ENCODE measurements at places on chromosomes 7 and 10. TPM values are rescaled to one million over a fixed set of nuclear protein-coding genes. Genes with fewer than 3 reads are reported as not detected.

The SLC26A4 gene
- 0.26 TPM for polyA plus RNA-seq

- H3K36me3 ChIP-seq: no peaks in the 10 kb centered on the region
- no peaks in the 10 kb centered on the region for H3K27me3 ChIP-seq
- no peak overlapping the region for H3K4me3 ChIP-seq
- no peak overlapping the region for H3K27ac ChIP-seq
These were observed 303.6 kb upstream of the PITRM1 start for GRCh38 chr10:3476186-3476585.

The NAT16 gene
- not detected for polyA plus RNA-seq

- H3K36me3 ChIP-seq: no peaks in the 10 kb centered on the region
- H3K4me3 ChIP-seq: no peak overlapping the region
- no peaks in the 10 kb centered on the region for H3K27me3 ChIP-seq
These were observed 88.1 kb upstream of the RSU1 start for GRCh38 chr10:16905320-16905719.

The ST8SIA6 gene
- polyA plus RNA-seq: not detected

DNA sequence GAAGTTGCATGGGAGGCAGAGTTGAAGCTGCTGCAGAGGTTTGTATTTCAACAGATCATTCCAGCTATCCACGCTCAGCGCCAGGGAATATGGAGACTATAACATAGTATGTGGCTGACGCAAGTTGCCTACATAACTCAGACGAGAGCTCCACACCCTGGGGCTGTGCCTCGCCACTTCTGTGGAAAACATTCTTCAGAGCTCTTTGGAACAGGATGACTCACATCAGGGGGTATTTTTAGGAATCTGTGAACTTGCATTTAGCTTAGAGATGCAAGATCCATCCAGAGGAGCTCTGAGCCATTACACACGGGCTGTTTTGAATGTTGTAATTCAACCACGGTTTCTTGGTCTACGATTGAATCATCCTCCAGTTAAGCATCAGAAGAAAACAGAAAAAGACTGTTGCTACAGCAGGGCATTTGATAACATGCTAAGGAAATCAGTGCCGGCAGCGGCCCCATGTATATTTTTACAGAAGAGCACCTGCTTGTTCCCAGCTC, 481.5 kb upstream of the AKR1E2 start:
- H3K4me1 ChIP-seq: peaks cover 21% of the 10 kb centered on the region
- peak overlapping the region; percentile 97 for H3K27ac ChIP-seq
- no peaks in the 10 kb centered on the region for H3K36me3 ChIP-seq
- no peaks in the 10 kb centered on the region for H3K27me3 ChIP-seq

DNA sequence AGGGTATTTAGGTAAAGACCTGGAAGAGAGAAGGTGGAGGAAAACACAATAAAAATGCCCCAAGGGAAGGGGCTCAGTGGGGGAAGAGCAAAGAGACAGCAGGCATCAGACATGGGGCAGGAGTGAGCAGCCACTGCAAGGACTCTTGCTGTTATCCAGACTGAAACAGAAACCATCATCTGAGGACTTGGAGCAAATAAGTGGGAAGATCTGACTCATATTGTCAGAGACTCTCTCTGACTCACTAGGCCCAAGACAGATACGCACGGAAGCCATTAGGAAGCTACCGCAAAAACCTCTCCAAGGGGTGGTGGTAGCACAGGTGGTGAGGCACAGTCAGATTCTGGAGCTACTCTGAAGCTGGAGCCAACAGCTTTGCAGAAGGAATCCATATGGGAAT, 110.7 kb downstream of the RNF32 start:
- no peak overlapping the region for H3K27ac ChIP-seq
- DNase-seq: no peak
- no peaks in the 10 kb centered on the region for H3K27me3 ChIP-seq
- H3K4me3 ChIP-seq: no peak overlapping the region

- no peak overlapping the region for H3K27ac ChIP-seq
- no peaks in the 10 kb centered on the region for H3K36me3 ChIP-seq
- no peaks in the 10 kb centered on the region for H3K4me1 ChIP-seq
- DNase-seq: no peak
These were observed 465.8 kb downstream of the ARL4A start for GRCh38 chr7:13153266-13153665.

GRCh38 chr10:29643771-29644501, 9.2 kb upstream of the SVIL start:
- no peak overlapping the region for H3K27ac ChIP-seq
- no peak for DNase-seq
- no peaks in the 10 kb centered on the region for H3K27me3 ChIP-seq
- H3K4me3 ChIP-seq: no peak overlapping the region
- peaks cover 26% of the 10 kb centered on the region for H3K4me1 ChIP-seq
- peaks cover 1% of the 10 kb centered on the region for H3K36me3 ChIP-seq

DNA sequence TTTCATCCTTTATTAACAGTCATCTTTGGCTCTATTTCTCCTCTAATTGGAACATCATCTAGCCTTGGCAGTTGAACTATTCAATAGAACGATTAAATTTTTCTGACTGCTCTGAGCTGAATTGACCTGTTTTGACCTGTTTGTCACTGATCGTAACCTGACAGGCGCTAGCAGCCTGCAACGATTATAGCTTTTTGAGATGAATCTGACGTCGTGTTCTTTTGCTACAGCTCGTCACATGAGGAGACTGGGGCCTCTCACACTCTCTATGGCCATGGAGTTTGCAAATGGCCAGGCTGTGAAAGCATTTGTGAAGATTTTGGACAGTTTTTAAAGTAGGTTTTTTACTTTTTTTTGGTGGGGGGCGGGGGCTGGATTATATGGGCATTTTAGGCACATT, 229.8 kb downstream of the FOXP2 start:
- no peak overlapping the region for H3K27ac ChIP-seq
- H3K27me3 ChIP-seq: no peaks in the 10 kb centered on the region
- no peak for DNase-seq
- no peaks in the 10 kb centered on the region for H3K36me3 ChIP-seq

The TCAF2 gene
- polyA plus RNA-seq: 1.2 TPM

DNA sequence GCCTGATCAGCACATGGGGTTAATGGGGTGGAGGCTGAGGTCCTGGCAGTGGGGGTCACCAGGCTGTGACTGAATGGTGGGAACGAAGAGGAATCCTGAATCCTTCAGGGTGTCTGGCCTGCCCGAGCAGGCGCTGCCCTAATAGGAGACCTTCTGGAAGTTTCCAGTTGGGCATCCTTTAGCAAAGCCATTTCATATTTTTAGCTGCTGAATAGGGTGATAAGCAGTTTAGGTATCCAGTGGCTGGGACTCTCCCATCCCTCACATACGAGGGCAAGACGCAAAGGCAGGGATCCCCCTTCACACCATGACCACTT, 159.3 kb downstream of the SH3PXD2A start:
- H3K36me3 ChIP-seq: peaks cover 14% of the 10 kb centered on the region
- H3K27me3 ChIP-seq: no peaks in the 10 kb centered on the region
- no peak for DNase-seq
- no peak overlapping the region for H3K4me3 ChIP-seq

All from keratinocyte (primary cell).